A549 treated with CORT108297 at 1 μM for 4 hours (cell line): ENCODE measurements at places on chromosomes 5 and 9. TPM values are rescaled to one million over a fixed set of nuclear protein-coding genes. Genes with fewer than 3 reads are reported as not detected.

SLC25A2 gene
- total RNA-seq = 0.05 TPM in 1 of 5 replicates, not detected in the others

CDK5RAP2 gene
- 28.8 to 31.4 TPM (median 29.3 TPM) in 5 replicates for total RNA-seq

SNAPC3 gene
- 13.7 to 19.8 TPM (median 18.4 TPM) in 5 replicates for total RNA-seq

MPDZ gene
- total RNA-seq = 9.4 to 15.7 TPM (median 12.9 TPM) in 5 replicates

SLCO6A1 gene
- total RNA-seq = not detected in 5 replicates

RANBP3L gene
- total RNA-seq = not detected in 5 replicates

TIMD4 gene
- 0.97 to 1.5 TPM (median 1.3 TPM) in 5 replicates for total RNA-seq

PCDH1 gene
- total RNA-seq = 1.7 to 3.3 TPM (median 2.4 TPM) in 5 replicates

HTR1A gene
- not detected in 5 replicates for total RNA-seq

SMIM23 gene
- not detected in 5 replicates for total RNA-seq

CPLANE1 gene
- 3.3 to 5.9 TPM (median 4.0 TPM) in 5 replicates for total RNA-seq

FAM81B gene
- total RNA-seq = not detected in 5 replicates

STARD4 gene
- total RNA-seq = 3.8 to 4.7 TPM (median 4.6 TPM) in 5 replicates

SSNA1 gene
- total RNA-seq = 102 to 161 TPM (median 150 TPM) in 5 replicates

ERGIC1 gene
- total RNA-seq = 265 to 331 TPM (median 320 TPM) in 5 replicates
